Ammon's horn (tissue), 1 donor: ENCODE measurements at places on chromosomes 6 and 20.

- no peak for DNase-seq
Observed at GRCh38 chr6:41645007-41645618, 6.8 kb downstream of the MDFI start.

DNA sequence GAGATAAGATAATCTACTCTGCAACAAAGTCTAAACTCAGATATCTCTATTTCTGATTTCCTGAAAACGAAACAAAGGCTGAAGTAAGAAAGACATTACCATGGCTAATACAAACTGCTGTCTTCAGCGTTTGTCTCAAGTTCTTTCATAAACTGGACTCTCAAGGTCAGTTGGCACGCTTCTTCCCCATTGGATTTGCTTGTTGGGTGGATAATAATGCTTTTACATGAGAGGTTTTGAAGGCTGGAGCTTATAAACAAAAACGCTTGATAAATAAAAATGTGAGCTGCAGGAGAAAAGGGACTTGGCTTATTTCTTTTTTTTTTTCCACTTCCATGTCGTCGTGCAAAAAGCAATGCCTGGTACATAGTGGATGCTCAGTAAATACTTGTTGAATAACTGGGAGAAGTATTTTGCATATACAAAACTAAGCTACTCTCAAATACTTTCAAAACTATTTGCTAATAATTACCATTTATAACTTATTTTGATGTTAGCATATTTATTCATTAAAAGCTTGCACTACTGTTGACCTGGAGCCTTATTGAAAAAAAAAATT is 65.7 kb upstream of the EEF1A1 start:
- peak; percentile 34 for DNase-seq

DNA sequence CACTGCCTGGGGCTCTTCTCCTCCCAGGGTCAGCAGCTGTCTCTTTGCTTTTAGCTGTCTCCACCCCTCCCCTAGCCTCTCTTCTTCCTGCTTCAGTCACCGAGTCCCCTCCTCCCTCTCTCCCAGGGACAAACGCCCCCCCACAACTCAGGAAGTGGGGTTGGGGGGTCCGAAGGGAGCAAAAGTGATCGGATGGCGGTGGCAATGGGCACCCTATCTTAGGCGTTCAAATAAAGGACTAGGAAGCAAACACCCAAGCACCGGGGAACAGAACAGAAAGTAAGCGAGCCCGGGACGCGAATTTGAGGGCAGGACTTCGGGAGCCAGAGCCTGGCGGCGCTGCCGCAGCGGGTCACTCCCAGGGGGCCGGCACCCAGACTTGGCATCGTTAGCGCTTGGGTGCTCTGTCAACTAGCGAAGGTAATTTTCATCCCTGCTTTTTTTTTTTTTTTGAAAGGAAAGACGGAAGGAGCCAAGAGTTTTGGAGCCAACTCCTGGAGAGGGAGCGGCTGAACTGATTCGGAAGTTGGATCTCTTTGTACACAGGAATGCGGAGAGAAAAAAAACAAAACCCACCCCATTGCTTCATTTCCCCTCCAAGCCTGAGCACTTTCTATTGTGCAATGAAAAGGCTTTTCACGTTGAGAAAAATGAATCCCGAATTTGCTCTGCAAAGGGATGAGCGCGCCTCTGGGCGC is 815 bp upstream of the ITPR3 start:
- DNase-seq, result no peak

DNA sequence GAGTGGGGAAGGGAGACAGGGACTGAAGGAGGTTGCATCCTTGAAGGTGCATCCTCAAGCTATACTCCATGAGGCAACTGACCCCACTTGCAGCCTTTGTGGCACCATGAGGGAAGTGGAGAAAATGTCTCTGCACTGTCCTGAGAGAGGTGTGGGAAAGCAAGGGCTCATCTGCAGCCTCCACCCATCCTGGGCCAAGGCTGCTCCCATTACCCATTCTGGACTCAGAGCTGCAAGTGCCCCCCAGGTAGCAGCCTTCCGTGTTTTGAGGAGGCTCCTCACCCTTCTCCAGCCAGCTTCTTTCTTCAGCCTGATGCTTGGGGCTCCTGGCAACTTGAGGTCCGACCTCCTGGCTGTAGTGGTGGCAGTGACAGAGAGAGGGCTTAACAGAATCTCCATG is 294.6 kb downstream of the CDH26 start:
- DNase-seq, result no peak

DNA sequence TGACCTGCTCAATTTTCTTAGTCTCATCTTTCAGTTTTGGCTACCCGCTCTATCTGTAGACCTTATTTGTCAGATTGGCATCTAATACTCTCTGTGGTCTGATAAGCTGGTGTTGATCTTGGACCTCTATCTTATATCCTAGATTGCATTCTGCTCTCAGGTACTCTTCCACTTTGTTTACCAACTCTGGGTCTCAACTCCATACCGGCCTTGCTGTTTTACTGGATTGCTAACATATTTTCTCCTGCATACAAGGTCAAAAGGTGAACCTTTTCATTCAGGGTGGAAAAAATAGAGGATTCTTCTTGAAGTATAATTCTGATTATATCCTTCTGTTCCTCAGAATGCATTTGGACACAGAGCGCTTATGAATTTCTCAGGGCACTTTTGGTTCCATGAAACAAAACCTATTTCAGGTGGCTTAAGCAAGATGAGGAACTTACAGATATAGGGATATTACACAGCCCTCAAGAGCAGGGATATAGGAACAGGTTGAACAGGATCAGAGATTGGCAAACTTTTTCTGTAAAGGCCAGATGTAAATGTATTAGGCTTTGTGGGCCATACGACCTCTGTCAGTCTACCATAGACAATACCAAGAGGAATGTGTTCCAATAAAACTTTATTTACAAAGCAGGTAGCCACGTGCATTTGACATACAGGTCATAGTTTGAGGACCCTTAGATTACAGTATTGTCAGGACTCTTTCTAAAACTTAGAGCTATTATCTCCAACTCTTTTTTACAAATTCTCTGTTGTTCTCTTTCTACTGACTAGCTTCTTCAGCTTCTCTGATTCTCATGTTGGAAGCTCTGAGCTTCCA is 2.5 kb upstream of the SH3BGRL2 start:
- DNase-seq, result no peak
